ENCODE measurements at places on chromosomes 7 and 10.

- DNase-seq, result no peak
Measured at GRCh38 chr7:56028942-56029630, 22.2 kb downstream of the PSPH start.

GRCh38 chr10:566241-566885 lies 123.1 kb downstream of the DIP2C start:
- no peak for DNase-seq

- DNase-seq, result no peak
Measured at GRCh38 chr10:116487522-116488430, 58.0 kb upstream of the PNLIP start.

- DNase-seq, result no peak
Measured at GRCh38 chr10:80750268-80750667, 212.6 kb downstream of the SH2D4B start.

GRCh38 chr10:22984066-22984465 lies 56.2 kb downstream of the ARMC3 start:
- DNase-seq, result no peak

- DNase-seq, result no peak
Measured at GRCh38 chr7:24902276-24902675, 77.7 kb downstream of the OSBPL3 start.

- no peak for DNase-seq
Measured at GRCh38 chr7:20338285-20338684, 7.6 kb downstream of the ITGB8 start.

DNA sequence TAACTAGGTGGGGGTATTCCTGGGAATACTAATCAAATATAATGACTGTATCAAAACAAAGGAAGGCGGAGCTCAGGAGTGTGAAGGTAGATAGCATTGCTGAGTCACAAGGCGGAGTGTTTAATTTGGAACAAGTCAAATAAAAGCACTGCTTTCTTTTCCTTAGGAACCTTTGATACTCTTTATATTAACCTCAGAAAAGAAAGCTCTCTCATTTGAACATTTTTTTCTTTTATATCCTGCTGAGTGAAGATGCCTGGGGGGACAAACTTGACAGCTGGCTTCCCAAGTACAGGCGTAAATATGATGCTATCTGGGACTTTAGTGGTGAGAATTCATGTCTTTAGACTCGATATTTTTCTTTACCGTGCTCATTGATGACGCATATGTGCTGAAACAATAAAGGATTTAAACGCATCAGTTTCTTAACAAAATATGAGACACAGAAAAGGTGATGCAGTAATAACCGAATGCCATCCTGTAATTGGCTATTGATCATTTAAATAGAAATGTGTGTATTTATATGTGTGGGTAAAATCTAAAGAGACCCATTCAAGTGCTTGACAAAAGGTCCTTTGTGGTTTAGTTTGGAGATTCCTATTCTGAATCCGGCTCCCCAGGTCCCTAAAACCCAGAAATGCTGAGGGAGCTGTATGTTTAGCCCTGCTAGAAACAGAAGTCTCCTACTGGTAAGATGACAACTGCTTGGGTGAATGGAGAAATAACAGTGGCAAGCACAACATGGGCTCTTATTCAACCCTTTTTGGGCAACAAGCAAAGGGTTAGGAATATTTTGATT lies 102.7 kb downstream of the PRTFDC1 start:
- DNase-seq, result no peak

- DNase-seq, result no peak
Measured at GRCh38 chr7:3989723-3990122, 688.7 kb downstream of the SDK1 start.

- DNase-seq, result no peak
Measured at GRCh38 chr7:135943134-135943879, 33.9 kb downstream of the MTPN start.

DNA sequence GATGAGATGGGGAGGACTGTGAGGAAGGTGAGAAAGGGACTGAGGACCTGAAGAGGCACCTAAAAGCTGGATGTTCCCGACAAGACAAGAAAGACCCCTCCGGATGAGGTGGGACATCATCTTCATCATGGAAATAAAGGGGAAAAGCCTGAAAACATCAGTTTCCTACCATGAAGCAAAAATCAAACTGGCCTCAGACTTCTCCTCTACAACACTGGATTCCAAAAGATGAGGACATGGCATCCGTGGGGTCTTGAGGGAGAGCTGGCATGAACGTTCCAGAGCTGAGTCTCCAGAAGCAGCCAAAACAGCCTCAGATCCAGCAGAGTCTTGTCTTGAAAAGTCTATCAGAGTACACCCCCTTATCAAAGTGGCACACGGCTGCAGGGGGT lies 44.5 kb downstream of the DIP2C start:
- DNase-seq, result no peak

GRCh38 chr10:128064970-128065580 lies 61.1 kb downstream of the MKI67 start:
- no peak for DNase-seq

- no peak for DNase-seq
Measured at GRCh38 chr10:89086801-89087521, 96.4 kb downstream of the FAS start.

- DNase-seq, result no peak
Measured at GRCh38 chr7:105205592-105206237, 183.0 kb downstream of the SRPK2 start.

GRCh38 chr7:36659172-36659516 lies 65.2 kb downstream of the AOAH start:
- no peak for DNase-seq

GRCh38 chr10:50299948-50300669 lies 48.8 kb upstream of the ASAH2 start:
- no peak for DNase-seq

DNA sequence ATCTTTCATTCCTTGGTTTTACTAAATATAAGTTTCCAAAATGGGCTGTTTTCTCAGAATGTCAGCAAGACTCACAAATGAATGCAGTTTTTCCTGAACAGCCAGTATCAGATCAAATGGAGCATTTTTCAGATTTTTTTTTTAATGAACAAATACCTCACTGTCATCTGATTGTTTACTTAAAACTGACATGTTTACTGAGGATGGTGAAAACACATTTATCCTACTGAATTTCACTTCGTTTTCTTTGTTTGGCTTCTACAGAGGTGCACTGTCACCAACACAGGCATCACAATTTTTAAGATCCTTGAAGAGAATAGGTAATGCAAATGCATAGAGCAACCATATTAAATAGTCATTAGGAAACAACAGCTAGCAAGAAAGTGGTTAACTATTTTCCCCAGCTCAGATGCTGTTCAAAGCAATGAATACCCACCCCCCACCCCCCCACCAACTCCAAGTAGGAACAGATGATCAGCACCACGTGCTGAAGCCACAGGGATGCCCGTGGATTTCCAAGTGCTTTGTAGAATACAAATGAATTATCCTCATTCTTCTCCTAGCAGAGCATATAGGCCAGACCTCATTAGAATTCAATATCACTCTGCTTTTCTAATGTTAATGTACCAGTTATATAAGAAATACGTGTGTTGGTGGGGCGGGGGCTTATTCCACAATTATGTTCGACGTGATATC lies 205.9 kb downstream of the SKAP2 start:
- DNase-seq, result no peak

- no peak for DNase-seq
Measured at GRCh38 chr10:98953251-98953650, 282.4 kb downstream of the HPSE2 start.

- no peak for DNase-seq
Measured at GRCh38 chr10:114279901-114280644, 41.0 kb downstream of the VWA2 start.

- no peak for DNase-seq
Measured at GRCh38 chr10:132429281-132430230, 32.6 kb downstream of the PWWP2B start.

- DNase-seq, result no peak
Measured at GRCh38 chr7:3416453-3416852, 115.4 kb downstream of the SDK1 start.

DNA sequence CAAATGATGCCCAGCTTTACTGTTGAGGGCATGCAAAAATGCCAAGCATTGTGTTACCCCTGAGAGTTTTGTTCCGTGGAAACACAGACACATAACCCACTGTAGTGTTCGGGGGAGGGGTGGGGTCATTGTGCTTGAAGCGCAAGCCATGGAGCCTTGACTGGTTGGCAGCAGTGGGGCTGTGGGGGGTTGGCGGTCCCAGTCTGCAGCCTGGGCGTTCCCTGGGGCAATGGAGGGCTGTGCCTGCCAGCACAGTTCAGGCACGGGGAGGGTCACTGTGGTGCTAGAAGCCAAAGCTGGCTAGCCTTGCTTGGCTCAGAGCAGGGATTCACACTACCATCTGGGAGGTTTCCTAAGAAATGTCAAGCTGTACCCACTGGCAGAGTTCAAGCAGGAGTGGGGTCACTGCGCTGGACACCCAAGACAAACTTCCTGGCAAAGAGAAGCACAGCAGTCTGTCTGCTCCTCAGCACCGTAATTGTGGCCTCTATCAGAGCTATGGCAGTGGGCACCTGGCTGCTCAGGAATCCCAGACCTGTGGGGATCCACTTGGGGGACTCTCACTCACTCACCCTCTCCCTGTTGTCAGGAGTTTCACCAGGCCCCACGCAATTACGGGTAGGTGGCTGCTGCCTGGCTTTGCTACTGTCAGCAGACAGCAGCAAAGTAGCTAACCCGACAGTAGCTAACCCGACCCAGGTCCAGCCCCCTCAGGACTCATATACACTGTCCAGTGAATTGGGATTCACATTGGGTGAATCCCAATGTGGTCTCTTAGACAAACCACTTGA lies 292.4 kb downstream of the ZWINT start:
- DNase-seq, result no peak

DNA sequence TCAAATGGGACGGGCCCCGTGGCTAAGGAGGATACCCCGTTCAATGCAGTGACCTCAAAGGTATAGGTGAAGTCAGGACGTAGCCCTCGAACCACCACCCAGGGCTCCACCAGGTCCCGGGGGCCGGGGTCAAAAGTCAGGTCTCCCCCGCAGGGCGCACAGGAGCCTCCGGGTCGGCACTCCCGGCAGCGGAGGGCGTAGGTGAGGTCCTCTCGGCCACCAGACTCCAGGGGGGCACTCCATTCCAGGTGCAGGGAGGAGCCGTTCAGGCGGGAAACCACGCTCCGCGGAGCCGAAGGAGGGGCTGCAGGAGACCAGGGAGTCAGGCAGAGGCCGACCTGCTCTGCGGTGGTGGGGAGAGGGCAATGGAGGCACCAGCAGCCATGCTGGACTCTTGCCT lies 7.7 kb downstream of the EPHB4 start:
- no peak for DNase-seq

GRCh38 chr7:31327071-31327470 lies 13.5 kb downstream of the NEUROD6 start:
- DNase-seq, result no peak

DNA sequence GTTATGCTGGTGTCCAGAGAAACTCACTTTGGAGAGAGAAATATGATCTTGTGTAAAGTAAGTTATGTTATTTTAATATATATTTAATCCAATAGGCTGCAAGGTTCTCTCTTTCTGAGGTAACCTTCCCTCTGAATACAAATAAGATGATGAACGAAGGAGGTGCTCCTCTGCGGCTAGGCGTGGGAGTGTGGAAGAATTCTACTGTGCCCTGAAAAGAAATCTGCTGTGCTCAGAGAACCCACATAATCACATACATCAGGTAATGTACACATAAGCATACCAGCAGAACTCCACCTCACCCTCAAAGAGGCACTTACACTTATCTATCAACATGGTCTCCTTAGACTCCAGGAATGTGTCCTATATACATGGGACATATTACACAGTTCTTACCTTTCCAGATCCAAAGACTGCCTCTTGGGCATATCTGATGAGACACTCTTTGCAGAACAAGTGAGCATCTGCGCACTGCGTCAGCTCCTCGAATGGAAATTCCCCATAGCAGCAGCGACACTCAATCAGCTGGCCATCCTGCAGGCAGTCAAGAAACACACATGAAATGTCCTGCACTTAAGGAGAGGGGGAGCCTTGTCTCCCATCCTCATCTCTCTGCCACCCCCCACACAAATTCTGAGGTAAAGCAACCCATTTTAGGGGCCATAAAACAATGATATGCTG lies 66.7 kb downstream of the RNF216 start:
- DNase-seq, result no peak

DNA sequence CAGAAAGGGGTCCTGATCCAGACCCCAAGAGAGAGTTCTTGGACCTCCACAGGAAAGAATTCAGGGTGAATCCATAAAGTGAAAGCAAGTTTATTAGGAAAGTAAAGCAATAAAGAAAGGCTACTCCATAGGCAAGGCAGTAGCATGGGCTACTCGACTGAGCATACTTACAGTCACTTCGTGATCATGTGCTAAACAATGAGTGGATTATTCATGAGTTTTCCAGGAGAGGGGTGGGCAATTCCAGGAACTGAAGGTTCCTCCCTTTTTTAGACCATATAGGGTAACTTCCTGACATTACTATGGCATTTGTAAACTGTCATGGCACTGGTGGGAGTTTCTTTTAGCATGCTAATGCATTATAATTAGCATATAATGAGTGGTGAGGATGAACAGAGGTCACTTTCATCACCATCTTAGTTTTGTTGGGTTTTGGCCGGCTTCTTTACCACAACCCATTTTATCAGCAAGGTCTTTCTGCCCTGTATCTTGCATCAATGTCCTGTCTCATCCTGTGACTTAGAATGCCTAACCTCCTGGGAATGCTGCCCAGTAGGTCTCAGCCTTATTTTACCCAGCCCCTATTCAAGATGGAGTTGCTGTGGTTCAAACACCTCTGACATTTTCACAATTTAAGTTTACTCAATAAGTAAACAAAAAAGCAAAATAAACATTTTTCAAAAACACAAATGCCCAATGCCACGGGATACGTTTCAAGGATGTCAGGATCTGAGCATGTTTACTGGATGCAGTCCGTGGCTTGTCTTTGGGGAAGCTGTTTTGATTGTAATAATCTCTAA lies 37.0 kb downstream of the ALOX5 start:
- DNase-seq, result no peak

DNA sequence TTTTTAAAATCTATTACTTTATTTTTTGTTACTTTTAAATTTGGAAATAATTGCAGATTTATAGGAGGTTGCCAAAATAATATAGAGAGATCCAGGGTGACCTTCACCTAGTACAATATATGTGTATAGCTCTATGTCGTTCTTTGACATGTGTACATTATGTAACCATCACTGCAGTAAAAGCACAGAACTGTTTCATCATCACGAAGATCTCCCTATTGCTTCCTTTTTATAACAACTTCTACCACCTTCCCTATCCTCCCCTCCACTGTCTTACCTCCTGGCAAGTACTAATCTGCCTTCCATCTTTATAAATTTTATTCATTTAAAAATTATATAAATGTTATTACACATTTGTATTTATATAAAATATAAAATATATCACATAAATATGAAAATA lies 251.0 kb downstream of the AUTS2 start:
- DNase-seq, result no peak

Data from GM20000 (cell line).